Left ventricle myocardium inferior (tissue), 1 donor: ENCODE measurements at places on chromosomes 5 and 9. TPM values are rescaled to one million over a fixed set of nuclear protein-coding genes. Genes with fewer than 3 reads are reported as not detected.

GRCh38 chr9:137955586-137955985 lies 78.0 kb downstream of the CACNA1B start:
- DNase-seq, result no peak
- no peak overlapping the region for H3K4me3 ChIP-seq
- H3K36me3 ChIP-seq, result no peaks in the 10 kb centered on the region
- peaks cover 26% of the 10 kb centered on the region for H3K27me3 ChIP-seq
- peaks cover 3% of the 10 kb centered on the region for H3K4me1 ChIP-seq
- no peak overlapping the region for H3K27ac ChIP-seq

- no peak overlapping the region for H3K27ac ChIP-seq
- no peak overlapping the region for H3K4me3 ChIP-seq
- no peaks in the 10 kb centered on the region for H3K36me3 ChIP-seq
- DNase-seq, result peak; percentile 36
- no peaks in the 10 kb centered on the region for H3K27me3 ChIP-seq
Observed at GRCh38 chr5:169538944-169539343, 44.6 kb upstream of the SPDL1 start.

- peaks cover 51% of the 10 kb centered on the region for H3K36me3 ChIP-seq
- DNase-seq, result no peak
- no peak overlapping the region for H3K27ac ChIP-seq
- H3K4me1 ChIP-seq, result no peaks in the 10 kb centered on the region
- H3K4me3 ChIP-seq, result no peak overlapping the region
Observed at GRCh38 chr5:79759436-79759835, 69.8 kb downstream of the CMYA5 start.

DNA sequence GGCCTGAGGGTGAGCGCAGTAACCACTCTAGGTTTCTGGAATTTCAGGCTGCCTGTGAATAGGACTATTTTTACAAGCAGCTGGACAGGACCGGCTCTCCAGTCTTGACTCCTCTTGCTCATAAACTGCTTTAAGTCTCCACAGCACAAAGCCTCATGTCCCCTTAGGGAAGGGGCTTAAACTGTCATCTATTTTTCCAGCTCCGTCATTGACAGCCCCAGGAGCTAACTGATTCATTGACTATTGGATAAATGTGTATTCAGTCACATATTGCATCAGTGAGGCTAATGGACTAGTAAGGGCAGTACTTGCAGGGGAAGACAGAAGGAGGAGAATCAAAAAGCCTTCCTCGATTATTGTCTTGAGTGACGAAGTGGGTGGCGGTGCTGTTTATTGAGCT lies 719.4 kb upstream of the ADAMTS16 start:
- H3K4me3 ChIP-seq, result no peak overlapping the region
- no peak for DNase-seq
- H3K4me1 ChIP-seq, result no peaks in the 10 kb centered on the region
- H3K27ac ChIP-seq, result no peak overlapping the region
- peaks cover 5% of the 10 kb centered on the region for H3K27me3 ChIP-seq

Gene RAB3C
- 1.2 TPM for total RNA-seq

Gene ZNF484
- total RNA-seq, result 4.9 TPM

Gene LIFR
- 45.8 TPM for total RNA-seq
